Fibroblast of villous mesenchyme (primary cell): ENCODE measurements at places on chromosomes 5 and 9. TPM values are rescaled to one million over a fixed set of nuclear protein-coding genes. Genes with fewer than 3 reads are reported as not detected.

The FCN2 gene
- total RNA-seq, result not detected in 2 replicates

The RPL35 gene
- total RNA-seq, result 1,727 and 1,986 TPM in 2 replicates

The NIPSNAP3A gene
- 40.6 and 51.4 TPM in 2 replicates for total RNA-seq

The NXNL2 gene
- 7.7 and 11.2 TPM in 2 replicates for total RNA-seq

The TIGD6 gene
- 4.7 and 6.1 TPM in 2 replicates for total RNA-seq

The LCN12 gene
- total RNA-seq, result 0.86 TPM in 1 of 2 replicates, not detected in the other

The CAMK2A gene
- total RNA-seq, result 1.3 TPM in 2 replicates

The CNTLN gene
- 11.3 and 13.0 TPM in 2 replicates for total RNA-seq

The ADGRV1 gene
- under 0.01 and 0.43 TPM in 2 replicates for total RNA-seq

The LRRC19 gene
- total RNA-seq, result not detected in 2 replicates

The PROB1 gene
- total RNA-seq, result 3.9 and 4.3 TPM in 2 replicates

The NEUROG1 gene
- total RNA-seq, result not detected in 2 replicates

The FGF10 gene
- total RNA-seq, result not detected in 2 replicates

The LCN15 gene
- not detected in 2 replicates for total RNA-seq
